Upper lobe of left lung (tissue), 6 donors: ENCODE measurements at places on chromosomes 7 and 10. TPM values are rescaled to one million over a fixed set of nuclear protein-coding genes. Genes with fewer than 3 reads are reported as not detected.
A peak's percentile ranks its signal among the peaks of the same experiment; 100 is the strongest.

- H3K27ac ChIP-seq, result no peak overlapping the region
- DNase-seq, result peak; percentile 79
- no peak overlapping the region for H3K4me3 ChIP-seq
These were observed 30.7 kb downstream of the PTPRN2 start for GRCh38 chr7:158556721-158557440.

DNA sequence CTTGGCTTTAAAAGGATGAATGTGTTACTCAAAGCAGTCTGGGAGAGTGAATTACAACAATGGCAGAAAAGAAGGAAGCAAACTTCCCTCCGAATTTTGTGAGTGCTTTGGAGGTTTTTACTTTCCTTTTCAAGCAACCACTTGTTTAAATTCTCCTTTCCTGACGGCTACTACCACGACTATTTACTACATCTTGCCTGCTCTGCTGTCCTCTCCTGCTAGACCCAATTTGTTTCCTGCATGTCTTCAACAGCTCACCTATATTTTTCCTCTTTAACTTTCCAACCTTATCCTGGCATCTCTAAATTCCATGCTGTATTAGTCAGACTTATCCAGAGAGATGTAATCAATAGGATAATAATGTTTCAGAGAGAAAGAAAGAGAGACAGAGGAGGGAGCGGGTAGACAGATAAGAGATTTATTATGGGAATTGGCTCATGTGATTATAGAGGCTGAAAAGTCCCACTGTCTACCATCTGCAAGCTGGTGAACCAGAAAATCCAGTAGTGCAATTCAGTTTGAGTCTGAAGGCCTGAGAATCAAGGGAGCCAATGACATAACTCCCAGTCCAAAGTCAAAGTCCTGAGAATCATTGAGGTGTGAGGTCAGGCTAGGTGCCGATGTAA, 42.8 kb upstream of the SLC13A1 start:
- no peak overlapping the region for H3K4me3 ChIP-seq
- H3K27ac ChIP-seq, result no peak overlapping the region
- no peaks in the 10 kb centered on the region for H3K36me3 ChIP-seq

- no peaks in the 10 kb centered on the region for H3K27me3 ChIP-seq
- H3K4me3 ChIP-seq, result no peak overlapping the region
- no peak overlapping the region for H3K27ac ChIP-seq
These were observed 173.8 kb upstream of the AGR3 start for GRCh38 chr7:17055596-17055995.

GRCh38 chr10:56599201-56599600, 238.1 kb upstream of the ZWINT start:
- no peak for DNase-seq
- no peaks in the 10 kb centered on the region for H3K36me3 ChIP-seq
- no peak overlapping the region for H3K4me3 ChIP-seq

DNA sequence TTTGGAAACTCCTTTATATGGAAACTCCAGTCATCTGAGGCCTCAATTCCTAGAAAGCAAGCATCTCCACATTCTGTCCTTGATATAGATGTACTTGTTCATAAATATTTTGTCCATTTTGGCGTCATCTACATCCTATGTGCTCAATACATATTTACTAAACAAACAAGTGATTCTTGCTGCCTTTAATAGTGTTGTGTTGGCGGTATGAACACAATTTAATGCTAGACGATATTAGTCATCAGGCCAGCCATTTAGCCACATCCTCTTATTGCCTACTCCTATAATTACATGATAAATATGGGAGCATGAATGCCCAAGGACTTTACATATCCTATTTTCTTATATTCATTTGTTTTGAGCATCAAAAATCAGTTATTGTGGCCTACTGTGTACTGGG, 18.5 kb upstream of the IFRD1 start:
- no peak for DNase-seq
- no peaks in the 10 kb centered on the region for H3K4me1 ChIP-seq
- no peak overlapping the region for H3K27ac ChIP-seq
- H3K4me3 ChIP-seq, result no peak overlapping the region
- H3K36me3 ChIP-seq, result no peaks in the 10 kb centered on the region

GRCh38 chr7:127731431-127732080, 79.6 kb downstream of the SND1 start:
- no peak for DNase-seq
- H3K4me3 ChIP-seq, result no peak overlapping the region
- no peaks in the 10 kb centered on the region for H3K36me3 ChIP-seq
- no peaks in the 10 kb centered on the region for H3K4me1 ChIP-seq
- H3K27ac ChIP-seq, result no peak overlapping the region
- no peaks in the 10 kb centered on the region for H3K27me3 ChIP-seq

DNA sequence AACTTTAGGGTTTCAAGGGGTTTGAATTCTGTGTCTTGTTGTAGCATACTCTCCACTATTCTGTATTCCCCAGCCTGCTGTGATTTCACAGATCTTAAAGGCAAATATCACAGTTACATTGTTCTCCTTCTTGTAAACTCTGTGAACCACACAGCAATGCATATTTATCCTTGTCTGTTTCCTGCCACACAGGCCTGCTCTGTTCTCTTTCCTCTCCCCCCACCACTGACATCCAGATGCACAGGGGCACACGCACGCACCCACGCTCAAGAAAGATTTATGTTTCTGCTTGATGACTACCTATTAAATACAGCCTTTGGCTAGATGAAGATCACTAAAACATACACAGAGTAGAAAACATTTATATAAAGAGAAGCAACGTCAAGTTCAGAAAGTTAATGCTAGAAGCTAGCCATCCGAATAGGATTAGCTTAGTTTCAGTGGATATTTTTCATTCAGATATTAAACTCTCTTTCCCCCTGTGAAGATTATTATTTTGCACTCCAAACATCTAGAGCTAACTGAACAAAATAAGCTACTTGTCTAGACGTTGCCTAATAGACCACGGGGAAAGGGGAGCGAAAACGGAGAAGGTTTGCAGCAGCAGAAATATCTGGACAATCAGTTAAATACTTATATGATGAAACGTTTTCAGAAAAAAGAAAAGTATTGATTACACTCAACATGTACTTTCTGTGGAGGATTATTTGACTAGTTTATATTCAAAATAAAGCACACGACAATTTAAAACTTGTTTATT, 193.1 kb upstream of the SEMA3C start:
- H3K4me1 ChIP-seq, result no peaks in the 10 kb centered on the region
- H3K36me3 ChIP-seq, result no peaks in the 10 kb centered on the region
- no peaks in the 10 kb centered on the region for H3K27me3 ChIP-seq
- DNase-seq, result no peak
- H3K4me3 ChIP-seq, result no peak overlapping the region
- no peak overlapping the region for H3K27ac ChIP-seq

DNA sequence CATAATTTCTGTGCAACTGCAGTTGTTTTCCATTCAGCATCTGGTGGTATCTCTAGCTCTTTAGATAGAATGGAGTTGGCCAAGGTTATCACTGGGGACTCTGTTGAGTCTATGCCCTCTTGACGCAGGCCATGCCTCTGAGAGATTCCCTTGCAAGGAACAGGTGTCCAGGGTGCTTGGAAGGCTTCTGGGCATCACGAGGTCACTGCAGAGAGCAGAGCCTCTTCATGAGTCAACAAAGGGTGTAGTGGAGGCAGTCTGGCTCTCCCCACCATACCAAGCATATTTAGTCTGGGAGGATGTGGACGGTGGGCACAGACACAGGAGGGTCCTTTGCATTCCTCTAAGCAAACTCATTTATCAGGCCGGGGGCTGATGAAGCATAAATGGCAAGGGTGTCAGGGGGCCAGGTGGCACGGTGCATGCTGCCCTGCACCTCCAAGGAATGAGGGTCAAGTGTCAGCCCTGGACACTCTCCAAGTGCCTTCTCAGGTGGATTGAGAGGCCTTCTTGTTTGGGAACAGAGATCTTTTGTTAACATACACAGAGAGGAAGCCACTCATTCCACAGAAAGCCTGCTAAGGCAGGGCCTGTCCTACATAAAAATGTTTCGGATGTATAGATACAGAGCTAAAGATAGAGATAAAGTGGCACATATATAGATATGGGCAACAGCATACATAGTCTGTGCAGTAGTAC, 328.6 kb downstream of the INHBA start:
- H3K36me3 ChIP-seq, result no peaks in the 10 kb centered on the region
- H3K27ac ChIP-seq, result no peak overlapping the region
- H3K4me3 ChIP-seq, result no peak overlapping the region
- H3K27me3 ChIP-seq, result no peaks in the 10 kb centered on the region
- H3K4me1 ChIP-seq, result no peaks in the 10 kb centered on the region
- no peak for DNase-seq

DNA sequence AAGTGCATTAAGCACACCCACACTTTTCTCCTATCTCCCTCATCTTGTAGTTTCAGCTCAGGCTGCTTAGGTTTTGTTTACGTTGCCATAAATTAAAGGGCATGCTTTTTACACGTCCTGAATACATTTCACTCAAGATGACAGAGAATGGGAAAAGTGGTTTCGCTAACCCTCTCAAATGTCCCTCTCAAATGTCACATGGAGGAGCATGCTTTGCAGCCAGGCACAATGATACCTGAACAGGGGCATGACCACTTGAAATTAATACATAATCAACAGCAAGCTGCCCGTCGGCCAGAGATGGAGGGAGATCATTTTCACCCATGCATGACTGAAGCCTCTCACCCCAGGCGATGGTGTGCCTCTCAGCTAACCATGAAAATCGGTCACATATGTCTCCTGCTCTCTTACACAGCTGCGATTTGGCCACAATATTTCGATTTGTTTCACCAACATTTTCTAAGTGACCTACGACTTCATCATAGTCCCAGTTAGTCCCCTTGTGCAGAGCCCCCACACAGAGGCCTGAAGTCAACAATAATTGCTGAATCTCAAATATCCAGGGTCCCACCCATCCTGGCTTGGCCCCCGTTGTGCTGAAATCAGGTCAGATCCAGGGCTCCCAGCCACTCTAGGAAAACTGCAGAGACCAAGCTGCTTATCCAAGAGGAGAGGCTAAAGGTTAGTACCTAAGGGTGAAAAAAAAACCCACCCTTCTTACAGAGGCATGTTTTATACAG, 373.9 kb upstream of the NFE2L3 start:
- DNase-seq, result no peak
- no peaks in the 10 kb centered on the region for H3K4me1 ChIP-seq
- no peaks in the 10 kb centered on the region for H3K27me3 ChIP-seq
- H3K4me3 ChIP-seq, result no peak overlapping the region
- H3K36me3 ChIP-seq, result no peaks in the 10 kb centered on the region
- no peak overlapping the region for H3K27ac ChIP-seq

DNA sequence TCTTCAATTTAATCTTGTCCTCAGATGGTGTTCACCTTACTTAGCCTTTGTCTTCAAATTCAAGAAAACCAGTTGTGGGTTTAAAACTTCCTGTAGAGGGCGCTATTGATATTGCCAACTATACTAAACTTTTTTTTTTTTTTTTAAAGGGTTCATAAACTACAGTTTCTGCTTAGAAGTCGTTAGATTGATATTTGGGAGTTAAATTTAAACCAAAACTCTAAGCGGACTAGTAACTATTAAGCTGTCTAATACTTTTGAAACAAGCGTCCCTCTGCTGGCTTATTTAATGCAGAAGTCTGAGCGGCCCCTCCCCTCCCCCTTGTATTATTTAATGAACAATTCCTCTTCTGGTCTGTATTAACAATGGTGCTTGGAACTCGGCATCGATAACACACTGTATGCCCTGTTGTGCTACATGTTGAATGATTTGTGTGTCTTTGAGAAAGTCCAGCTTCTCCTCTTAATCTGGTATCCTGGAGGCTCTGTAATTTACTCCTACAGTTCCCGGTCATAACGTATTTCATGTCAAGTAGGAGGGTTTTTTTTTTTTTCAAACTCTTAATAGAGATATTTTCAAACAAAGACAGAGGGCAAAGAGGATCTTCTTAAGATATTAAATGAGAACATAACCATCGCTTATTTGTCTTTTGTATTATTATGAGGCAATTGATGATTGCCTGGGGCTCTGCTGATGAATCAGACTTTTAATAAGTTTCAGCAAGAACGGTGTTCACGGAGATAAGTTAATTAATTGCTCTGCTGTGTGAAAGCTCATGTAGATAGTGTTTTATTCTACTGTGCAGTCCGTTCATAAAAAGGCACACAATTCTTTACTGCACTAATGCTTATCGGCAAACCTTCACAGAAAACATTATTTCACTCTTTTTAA, 22.6 kb upstream of the CREB5 start:
- no peak overlapping the region for H3K27ac ChIP-seq
- no peak for DNase-seq
- no peaks in the 10 kb centered on the region for H3K36me3 ChIP-seq
- peaks cover 4% of the 10 kb centered on the region for H3K4me1 ChIP-seq
- no peak overlapping the region for H3K4me3 ChIP-seq

GRCh38 chr7:92652536-92652935, 62.3 kb upstream of the FAM133B start:
- no peak overlapping the region for H3K4me3 ChIP-seq
- no peak overlapping the region for H3K27ac ChIP-seq
- no peak for DNase-seq
- no peaks in the 10 kb centered on the region for H3K36me3 ChIP-seq
- no peaks in the 10 kb centered on the region for H3K27me3 ChIP-seq
- no peaks in the 10 kb centered on the region for H3K4me1 ChIP-seq

GRCh38 chr7:137681657-137682562, 164.9 kb downstream of the DGKI start:
- H3K27me3 ChIP-seq, result no peaks in the 10 kb centered on the region
- H3K4me1 ChIP-seq, result no peaks in the 10 kb centered on the region
- no peak for DNase-seq

- DNase-seq, result no peak
- H3K4me3 ChIP-seq, result no peak overlapping the region
- no peak overlapping the region for H3K27ac ChIP-seq
- H3K4me1 ChIP-seq, result no peaks in the 10 kb centered on the region
These were observed 64.6 kb downstream of the SNX10 start for GRCh38 chr7:26356229-26356628.

DNA sequence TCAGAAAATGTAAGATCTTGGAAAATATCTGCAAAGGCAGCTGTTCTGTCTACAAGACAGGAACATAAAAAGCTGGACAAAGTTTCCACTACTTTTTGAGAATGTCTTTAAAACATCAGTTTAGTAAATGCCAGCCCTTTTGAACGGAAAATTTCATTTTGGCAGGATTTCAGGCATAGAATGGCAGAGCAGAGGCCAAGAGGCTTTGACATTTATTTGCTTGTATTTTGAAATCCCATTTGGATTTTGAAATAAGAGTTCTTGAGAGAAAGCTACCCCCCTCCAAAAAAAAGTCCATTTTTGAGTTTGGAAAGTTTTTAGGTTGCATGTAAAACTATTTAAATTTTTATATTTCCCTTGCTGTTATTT, 3.1 kb upstream of the ETV1 start:
- DNase-seq, result no peak
- H3K36me3 ChIP-seq, result no peaks in the 10 kb centered on the region

The EBF3 gene
- not detected for total RNA-seq

The ZNF479 gene
- not detected for total RNA-seq

The TMEM178B gene
- 0.30 TPM for total RNA-seq

The MALSU1 gene
- total RNA-seq, result 63.2 TPM

The CRHR2 gene
- 1.0 TPM for total RNA-seq

The C7orf57 gene
- total RNA-seq, result 1.8 TPM

The ZNF365 gene
- total RNA-seq, result 1.4 TPM

The PRXL2A gene
- 46.0 TPM for total RNA-seq

The ALOX5 gene
- total RNA-seq, result 222 TPM

The CALN1 gene
- total RNA-seq, result not detected
